ENCODE measurements at places on chromosomes 12 and 14.

- DNase-seq = no peak
Observed at GRCh38 chr12:68608191-68608590, 2.5 kb upstream of the RAP1B start.

DNA sequence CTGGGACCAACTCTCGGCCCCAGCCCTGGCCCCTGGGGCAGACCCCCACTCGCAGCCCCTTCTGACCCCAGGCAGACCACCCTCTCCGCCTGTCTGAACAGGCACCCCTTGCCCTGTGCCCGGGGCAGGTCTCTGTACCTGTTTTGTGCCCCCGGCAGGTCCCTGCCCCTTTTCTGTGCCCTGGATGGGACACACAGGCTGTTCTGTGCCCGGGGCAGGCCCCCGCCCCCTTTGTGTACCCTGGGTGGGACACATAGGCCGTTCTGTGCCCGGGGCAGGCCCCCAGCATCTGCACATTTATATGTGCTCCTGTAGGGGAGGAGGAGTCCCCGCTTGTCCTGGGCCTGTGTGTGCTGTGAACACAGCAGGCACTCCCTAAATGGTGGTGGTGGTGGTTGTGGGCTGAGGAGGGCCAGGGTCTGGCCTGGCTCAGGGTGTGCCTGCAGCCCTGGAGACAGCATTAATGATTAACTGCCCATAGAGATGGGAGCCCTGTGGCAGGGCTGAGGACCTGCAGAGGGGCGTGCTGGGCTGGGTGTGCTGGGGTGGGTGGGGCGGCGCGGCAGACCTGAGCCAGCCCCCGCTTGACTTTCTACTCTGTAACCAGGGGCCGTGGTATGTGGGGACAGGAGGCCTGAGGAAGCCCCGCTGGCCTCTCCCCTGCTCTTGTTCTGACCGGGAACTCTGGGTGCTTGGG, 3.7 kb downstream of the FBRSL1 start:
- no peak for DNase-seq

GRCh38 chr12:6570264-6570887, 2.3 kb upstream of the NOP2 start:
- DNase-seq = peak; percentile 70

DNA sequence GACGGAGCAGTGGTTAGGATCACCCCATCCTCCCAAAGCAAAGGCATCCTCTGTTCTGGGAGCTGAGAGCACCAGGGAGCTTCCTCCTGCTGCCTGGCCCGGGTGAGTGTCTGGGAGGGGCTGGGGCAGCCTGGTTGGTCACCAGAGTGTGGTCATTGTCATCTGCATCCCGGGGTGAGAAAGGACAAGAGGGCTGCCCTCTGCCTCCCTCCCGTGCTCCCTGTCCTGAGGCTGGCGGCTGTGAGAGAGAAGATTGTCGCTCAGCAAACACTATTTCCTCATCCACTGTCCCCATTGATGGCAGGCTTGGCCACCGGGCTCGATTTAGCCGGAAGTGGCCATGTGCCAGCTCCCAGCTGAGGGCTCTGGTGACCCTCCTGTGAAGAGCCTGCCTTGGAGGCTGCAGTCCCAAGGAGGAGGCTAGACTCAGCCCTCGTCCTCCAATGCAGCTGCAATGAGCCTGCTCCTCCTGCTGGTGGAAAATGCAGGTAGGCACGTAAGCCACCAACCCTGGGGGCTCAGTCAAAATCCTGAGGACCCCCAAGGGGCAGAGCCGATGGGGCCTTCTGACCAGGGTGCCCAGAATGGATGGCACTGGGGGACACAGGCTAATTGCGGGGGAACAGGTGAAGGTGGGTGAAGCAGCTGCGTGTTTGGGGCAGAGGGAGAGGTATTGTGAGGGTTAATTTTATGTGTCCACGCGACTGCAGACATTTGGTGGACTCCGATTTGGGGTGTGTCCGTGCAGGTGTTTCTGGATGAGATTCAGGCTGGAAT, 155.7 kb downstream of the KIF26A start:
- DNase-seq = no peak

DNA sequence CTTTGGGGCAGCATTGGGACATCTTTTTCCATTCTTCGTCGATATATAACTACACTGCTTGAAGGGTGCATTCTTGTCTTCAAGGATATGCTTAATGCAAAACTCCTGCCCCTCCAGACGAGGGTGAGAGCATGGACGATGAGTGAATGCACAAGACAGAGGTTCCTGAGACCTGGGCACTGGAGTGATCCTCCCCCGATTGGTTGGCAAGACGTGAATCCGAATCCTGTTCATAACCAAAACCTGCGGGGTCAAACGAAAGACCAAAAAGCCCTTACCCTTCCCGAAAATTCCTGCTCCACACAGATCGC, 684 bp downstream of the KANSL2 start:
- no peak for DNase-seq

DNA sequence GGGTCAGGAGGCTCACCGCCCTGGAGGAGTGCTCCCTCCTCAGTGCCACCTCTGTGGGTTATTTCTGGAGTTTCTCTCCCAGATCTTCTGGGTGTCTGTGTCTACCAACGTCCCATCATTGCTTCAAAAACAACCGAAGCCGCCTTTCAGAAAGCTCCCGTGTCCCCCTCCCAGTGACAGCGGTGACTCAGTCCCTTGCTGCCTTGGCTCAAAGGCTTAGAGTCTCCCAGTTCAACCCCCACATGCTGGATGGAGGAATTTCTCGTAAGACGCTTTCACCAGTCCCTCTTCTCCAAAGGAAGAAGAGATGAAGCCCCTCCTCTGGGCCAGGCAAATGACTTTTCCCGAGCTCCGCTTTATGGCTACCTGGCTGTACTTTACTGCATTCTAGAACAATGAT, 146.6 kb downstream of the RBM19 start:
- no peak for DNase-seq

DNA sequence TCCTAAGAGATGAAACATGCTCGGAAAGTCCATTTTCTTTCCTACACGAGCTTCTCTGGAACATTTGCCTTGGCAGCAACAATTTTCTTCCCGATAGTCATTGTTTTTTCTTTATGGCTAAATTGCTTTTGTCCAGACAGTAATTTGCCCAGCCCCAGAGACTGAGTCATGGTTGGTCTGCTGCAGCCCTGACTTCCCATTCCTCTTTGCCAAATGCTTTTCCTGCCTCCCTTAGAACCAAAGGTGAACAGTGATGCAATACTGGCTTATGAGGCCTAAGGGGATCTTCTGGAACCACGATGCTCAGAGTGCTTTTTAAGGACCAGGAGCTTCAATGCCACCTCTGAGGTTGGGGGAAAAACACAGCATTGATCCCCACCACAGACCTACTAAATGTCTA, 1599.6 kb upstream of the TMEM132C start:
- DNase-seq = no peak

- no peak for DNase-seq
Observed at GRCh38 chr14:44151130-44151820, 355.8 kb downstream of the FSCB start.

DNA sequence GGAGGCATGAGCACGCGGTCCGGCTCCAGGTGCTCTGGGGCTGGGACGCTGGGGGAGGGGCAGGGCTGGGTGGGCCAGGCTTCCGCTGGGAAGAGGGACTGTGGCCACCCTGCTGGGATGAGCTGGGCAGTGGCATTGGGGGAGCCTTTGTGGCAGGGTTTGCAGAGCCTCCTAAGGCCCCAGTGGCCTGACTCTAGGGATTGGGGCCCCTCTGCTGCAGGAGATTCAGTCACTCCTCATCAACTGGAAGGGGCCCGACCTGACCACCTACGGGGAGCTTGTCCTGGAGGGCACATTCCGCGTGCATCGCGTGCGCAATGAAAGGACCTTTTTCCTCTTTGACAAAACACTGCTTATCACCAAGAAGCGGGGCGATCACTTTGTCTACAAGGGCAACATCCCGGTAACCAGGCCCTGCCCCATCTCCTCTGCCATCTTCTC, 26.9 kb downstream of the PLEKHG3 start:
- no peak for DNase-seq

GRCh38 chr12:26095186-26095585, 29.7 kb downstream of the BHLHE41 start:
- no peak for DNase-seq

DNA sequence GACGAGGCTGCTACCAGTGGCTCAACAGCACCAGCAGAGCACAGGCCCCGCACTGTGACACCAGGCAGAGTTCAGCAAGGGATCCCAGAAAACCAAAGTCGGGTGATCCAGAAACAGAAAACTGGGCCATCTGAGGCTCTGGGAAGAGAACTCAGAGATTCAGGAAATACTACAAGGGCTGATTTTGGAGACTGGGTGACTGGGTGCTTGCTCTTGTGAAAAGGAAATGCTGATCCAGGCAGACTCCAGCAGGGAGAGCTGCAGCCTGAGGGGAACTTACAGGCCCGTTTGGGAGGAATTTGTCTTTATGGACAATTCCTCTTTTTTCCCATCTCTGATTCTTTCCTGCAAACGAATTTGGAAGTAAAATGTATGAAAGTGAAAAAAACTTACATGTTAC, 28.2 kb downstream of the FOXN3 start:
- no peak for DNase-seq

DNA sequence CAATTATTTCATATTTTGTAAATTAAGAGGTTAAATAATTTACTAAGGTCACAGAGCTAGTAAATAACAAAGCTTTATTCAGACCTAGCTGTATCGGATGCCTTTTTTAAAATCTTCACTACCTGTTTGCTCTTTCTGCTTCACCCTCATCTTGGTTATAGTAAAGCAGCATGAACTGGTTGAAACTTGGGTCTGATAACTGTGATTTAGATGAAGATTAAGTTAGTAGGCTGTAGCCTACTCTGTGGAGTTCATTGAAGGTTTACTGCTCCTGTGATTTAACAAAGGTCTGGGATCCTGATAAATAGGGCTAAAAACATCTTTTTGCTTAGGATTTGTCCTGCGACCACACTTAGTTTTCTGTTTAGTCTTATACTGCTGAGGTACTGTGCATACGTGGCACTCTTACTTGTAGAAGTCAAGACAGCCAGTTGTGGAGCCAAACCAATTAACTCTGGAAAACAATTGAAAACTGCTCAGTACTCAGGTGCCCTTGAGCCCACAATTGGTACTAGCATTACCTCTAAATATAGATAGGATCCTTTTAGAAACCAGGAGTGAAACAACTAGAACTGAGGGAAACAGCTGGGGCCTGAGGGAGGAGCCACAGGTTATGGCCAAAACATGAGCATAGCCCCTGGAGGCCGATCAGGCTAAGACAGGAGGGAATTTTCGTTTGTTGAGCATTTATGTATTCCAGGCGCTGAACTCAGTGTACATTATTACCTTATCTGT, 2.3 kb downstream of the SPATS2 start:
- DNase-seq = peak; percentile 70

- DNase-seq = no peak
Observed at GRCh38 chr12:109721276-109721675, 7.7 kb downstream of the FAM222A start.

DNA sequence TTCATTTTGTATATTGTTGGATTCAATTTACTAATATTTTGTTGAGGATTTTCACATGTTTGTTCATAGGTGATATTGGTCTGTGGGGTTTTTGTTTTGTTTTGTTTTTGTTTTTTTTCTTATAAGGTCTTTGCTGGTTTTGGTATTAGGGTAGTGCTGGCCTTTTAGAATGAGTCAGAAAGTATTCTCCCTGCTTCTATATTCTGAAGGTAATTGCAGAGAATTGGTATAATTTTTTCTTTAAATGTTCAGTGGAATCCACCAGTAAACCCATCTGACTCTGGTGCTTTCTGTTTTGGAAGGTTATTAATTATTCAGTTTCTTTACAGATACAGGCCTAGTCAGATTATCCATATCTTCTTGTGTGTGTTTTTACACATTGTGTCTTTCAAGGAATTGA, 8.9 kb downstream of the TOGARAM1 start:
- no peak for DNase-seq

DNA sequence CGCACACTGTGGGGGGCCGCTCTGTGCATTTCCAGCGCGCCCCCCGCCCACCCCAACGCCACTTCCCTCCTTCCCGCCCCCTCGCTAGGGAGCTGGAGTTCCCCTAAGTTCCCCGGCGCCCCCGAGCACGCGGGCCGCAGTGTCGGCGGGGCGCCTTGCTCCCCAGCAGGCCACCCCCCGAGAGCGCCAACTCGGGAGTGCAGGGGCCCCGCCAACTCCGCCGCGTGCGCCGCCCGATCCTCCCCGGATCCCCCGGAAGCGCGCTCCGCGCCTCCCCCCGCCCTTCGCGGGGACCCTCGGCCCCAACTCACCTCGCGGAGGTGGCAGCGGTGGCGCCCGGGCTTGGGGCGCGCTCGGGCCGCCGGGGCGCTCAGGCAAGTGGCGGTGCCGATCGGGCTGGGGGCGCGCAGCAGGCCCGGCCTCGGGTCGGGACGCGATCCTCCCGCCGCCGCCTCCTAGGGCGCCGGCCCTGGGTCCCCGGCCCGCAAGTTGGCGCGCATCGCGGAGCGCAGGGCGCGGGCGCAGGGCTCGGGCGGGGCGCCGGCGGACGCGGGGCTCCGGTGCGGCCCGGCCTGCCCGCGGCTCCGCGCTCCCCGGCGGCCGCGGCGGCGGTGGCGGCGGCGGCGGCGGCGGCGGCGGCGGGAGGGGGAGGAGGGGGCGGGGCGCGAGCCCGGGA, at the start of gene NCOR2:
Gene NCOR2 (minus strand): TSS at position 616 of the 676 bp plus-strand sequence. CDS start 72,361 bp downstream, outside the sequence.
- DNase-seq = no peak

DNA sequence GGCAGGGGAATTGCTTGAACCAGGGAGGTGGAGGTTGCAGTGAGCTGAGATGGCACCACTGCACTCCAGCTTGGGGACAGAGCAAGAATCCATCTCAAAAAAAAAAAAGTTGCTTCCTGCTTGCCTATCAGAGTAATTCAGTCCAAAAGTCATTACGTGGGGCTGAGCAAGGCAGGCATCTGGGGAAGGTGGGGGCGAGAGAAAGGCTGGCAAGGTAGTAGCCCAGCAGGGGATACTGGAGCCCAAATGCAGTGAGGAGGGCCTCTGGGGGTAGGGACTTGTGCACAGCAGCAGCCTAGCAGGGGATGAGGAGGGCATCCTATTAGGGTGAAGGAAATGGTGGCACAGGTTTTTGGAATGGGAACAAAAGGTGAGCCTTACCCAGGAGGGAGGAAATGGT, 7.1 kb downstream of the ETFRF1 start:
- no peak for DNase-seq

GRCh38 chr12:13197032-13197431, 506 bp downstream of the EMP1 start:
- DNase-seq = no peak

GRCh38 chr12:14400599-14400998, 35.1 kb downstream of the ATF7IP start:
- no peak for DNase-seq

DNA sequence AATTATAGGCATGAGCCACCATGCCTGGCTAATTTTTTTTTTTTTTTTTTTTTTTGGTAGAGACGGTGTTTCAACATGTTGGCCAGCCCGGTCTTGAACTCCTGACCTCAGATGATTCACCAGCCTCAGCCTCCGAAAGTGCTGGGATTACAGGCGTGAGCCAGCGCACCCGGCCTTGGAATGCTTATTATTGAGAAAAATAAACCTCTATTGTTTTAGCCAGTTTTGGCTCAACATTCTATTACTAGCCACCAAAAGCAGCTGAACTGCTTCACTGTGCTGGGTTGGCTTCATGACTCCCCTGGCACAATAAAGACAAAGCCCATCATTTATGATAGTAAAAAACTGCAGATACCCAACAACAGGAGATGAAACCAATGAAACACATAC, 93.5 kb upstream of the CEP83 start:
- DNase-seq = no peak

GRCh38 chr12:1918884-1919236, 408 bp upstream of the CACNA2D4 start:
- no peak for DNase-seq

All from KBM-7 (cell line).